ENCODE measurements at places on chromosomes 4 and X.
A peak's percentile ranks its signal among the peaks of the same experiment; 100 is the strongest.

GRCh38 chr4:164428561-164428960 is 325.4 kb upstream of the SMIM31 start:
- DNase-seq = no peak

GRCh38 chr4:75696071-75696470 is 22.9 kb upstream of the G3BP2 start:
- no peak for DNase-seq

DNA sequence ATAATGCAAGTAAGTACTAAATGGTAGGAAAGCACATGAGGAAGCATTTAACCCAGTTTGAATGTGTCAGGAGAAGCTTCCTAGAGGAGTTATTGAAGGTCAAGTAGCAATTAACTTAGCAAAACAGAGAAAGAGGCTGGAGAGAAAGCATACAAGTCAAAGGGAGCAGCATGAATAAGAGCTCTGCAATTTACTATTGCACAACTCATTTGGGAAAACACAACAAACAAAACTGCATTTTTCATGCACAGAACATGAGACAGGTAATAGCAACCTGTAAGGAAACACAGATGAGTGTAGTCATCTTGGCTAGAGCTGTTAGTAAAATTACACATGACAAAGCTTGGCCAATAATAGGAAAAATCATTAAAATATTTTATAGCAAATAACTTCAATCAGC is 538.1 kb downstream of the PPP4R3C start:
- no peak for DNase-seq

DNA sequence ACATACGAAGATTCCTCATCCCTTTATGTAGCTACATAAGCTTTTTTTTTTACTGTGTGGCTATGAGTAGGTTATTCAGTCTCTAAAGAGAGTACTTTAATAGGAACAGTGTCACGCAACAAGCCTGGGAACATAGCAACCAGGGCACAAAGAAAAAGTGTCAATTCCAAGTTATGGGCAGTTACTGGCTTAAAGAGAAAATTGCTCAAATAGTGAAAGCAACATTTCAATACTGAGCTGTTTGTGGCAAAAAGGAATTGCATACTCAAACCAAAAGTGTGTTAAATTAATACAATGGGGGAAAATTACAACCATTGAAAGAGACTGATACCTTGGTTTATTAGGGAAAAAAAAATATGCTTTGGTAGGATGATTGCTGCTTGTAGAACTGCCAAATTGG is 41.2 kb upstream of the ENOX2 start:
- no peak for DNase-seq

GRCh38 chr4:124505211-124505610 is 207.3 kb downstream of the ANKRD50 start:
- no peak for DNase-seq

DNA sequence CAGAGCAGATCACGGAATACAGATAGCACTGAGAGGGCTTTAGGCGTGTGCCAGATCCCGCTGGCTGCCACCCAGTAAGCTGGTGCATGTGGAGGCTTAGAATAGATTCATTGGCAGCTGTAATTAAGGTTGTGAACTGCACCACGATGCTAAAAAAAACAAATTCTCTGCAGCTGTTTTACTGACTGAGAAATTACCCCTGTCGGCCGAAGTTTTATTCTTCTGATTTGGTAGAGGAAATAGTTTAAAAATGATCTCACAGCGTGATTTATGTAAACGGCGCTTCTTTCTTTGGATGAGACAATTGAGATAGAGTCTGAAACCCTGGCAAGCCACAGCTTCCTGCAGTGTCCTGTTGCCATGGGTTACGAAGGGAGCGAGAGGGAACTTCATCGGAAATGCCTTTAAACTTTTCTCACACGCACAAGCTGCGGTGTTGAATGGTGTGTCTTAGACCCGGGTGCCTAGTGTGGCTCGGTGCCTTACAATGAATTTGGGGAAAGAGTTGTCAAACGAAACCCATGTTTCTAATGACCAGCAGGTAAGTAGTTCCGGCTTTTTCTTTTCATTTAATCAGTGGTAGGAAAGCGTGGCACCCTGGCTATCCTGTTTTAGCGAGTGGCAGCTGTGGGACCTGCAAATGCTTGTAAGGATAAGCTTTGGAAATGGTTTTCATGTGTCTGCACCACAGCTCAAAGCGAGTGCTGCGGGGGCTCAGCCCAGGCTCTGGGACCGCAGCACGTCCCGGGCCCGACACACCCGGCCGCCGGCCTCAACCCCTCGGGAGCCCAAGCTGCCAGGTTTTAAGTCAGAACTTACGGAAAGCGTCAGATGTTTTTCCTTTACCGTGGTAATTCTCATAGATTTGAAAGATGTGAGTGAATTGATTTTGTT is 71.7 kb upstream of the HGFAC start:
- peak; percentile 15 for DNase-seq

DNA sequence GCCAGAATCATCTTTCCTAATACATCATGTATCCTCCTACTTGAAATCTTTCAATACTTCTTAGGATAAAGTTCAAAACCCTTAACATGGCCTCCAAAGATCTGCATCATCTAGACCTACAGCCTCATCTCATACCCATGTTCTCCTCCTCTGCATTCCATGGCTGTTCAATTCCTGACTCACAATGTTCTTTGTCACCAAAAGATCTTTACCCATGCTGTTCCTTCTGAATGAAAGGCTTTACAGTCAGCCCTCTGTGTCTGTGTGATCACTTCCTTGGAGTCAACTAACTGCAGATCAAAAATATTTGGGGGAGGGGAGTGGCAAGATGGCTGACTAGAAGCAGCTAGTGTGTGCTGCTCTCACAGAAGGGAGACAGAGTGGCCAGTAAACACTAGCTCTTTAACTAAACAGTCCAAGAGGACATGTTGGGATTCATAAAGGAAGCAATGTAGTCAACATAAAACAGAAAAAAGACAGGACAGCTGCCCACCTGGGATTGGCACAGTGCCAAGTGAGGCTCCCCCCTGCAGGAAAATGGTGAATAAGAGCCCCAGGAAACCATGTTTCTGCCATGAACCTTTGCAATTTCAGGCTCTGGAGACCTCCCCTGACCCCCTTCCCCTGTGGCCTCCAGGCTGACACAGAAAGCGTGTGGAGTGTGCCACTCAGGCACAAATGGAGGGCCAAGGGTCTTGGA is 31.9 kb downstream of the CBR4 start:
- DNase-seq = no peak

- DNase-seq = peak; percentile 20
These were observed 202.6 kb downstream of the PCDH19 start for GRCh38 chrX:100207331-100208024.

DNA sequence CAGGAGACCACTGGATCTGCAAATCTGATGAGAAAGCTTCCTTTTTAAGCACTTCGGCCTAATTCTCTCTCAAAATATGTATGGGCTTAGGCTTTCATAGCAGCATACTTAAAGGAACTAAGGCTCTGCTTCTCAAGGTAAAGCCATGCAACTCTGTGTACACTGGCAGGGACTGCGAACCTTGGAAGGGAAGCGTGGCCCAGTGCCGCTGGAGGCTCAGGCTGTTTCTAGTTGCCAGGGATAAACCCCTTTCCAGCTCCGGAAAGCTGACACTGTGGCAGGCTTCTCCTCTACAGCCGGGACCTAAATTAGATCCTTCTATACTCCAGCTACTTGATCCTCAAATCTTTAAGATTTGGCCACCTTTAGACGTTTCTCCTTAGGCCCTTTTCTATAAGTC is 1091.3 kb upstream of the TENM3 start:
- no peak for DNase-seq

DNA sequence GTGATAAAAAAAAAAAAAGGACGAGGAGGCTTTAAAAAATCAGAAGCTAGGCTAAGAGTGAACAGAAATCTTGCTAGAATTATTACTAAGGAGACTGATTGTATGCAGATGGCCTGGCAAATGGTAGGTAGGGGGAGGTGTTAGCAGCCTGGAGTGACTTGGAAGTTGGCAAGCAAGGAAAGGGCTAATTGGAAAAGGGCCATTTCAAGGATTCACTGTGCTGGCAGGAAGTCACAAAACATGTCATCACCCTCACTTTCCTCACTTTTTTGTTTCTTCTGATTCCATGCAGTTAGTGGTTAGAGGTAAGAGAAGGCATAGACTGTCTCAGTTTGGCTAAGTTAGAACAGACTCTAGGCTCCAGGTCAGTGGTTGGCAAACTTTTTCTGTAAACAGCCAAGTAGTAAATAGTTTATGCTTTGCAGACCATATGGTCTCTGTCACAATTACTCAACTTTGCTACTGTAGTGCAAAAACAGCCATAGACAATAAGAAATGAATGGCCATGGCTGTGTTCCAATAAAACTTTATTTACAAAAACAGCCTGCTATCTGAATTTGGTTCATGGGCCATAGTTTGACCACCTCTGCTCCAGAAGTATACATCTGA is 646.5 kb upstream of the ACTRT1 start:
- no peak for DNase-seq

DNA sequence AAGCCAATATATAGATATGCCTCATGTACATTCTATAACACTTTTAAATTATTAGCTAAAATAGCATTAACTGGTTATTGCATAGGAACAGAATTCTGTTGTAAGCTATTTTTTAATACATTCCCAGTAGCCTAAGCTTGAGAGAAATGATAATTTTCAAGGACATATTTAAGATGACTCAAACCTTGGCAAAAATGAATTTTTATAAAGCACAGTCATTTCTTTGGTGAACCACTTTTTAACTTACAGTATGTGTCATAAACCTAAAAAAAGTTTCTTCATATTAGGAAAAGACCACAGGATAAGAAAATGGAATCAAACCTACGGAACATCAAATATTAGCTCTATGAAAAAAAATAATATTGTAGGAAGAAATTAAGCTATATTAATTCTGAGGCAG is 986.3 kb downstream of the STIM2 start:
- no peak for DNase-seq

DNA sequence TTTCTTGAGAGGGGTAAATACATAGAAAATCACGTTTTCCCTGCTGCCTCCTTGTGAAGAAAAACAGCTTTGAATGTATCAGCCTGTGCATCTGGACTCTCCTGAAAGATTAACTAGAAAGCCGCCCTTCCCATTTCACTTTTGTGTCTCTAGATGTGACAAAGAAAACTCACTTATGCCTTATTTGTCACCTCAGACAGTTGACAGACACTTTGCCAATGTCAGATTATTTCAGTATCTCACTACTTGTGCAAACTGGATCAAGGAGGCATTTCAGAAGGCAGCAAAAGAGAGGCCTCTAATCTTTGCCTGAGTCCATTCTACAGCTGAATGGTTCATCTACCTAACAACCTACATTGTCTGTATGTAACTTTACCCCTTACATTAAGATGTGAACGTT is 754.9 kb downstream of the RPA4 start:
- no peak for DNase-seq

DNA sequence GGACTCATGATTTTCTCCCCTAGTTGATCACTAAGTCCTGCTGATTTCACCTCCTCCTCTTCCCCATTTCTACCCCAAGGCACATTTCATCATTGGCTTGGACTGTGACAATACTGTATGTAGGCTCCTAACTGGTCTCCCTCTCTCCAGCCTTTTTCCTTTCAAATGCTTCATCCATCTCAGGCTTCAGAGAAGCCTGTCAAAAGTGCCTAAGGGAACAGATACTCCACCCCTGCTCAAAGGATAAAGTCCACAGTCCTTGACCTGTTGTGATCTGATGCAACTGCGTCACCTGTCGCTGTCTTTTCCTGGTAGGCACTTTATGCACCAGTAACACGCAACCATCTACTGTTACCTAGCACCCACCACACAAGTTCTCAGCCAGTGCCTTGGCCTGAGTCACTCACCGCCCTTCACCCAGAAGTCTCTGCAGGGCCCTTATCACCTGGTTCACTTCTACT is 12.8 kb downstream of the SCARB2 start:
- DNase-seq = peak; percentile 15

- peak; percentile 73 for DNase-seq
These were observed 644.1 kb upstream of the AGA start for GRCh38 chr4:178086320-178086719.

DNA sequence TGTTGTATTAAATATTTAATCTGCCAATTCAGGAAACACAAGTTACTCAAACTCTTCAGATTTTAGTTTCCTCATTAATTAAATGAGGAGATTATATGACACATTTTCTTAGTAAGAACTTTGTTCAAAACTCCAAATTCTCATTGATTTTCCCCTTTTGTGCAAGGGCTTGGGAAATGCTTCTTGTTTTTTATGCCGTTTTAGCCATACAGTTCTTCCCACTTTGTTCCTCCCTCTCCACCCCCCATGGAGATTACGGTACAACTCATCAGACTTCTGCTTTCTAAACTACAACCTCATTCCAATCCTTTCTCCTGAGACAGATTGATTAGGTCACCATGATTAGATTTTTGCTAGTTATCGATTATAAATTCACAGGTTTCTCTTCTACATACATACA is 10.9 kb upstream of the BBS7 start:
- DNase-seq = peak; percentile 43

DNA sequence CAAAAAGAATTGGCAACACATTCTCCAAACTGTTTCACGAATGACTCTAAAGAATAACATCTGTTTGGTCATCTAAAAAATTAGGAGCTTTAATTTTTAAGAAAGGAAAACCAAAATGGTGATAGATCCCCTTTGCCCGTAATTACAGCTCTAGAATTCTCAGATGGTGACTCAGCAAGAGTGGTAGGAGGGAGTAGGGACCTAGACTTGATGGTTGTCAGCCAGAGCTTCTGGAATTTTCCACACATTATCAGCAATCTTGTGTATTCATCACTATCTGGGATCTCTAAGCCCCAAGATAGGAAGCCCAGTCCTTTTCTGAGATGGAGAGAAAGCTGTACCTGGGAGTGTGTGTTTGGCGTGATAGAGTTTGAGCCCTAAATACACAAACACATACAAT is 103.9 kb upstream of the RAB40AL start:
- DNase-seq = no peak

DNA sequence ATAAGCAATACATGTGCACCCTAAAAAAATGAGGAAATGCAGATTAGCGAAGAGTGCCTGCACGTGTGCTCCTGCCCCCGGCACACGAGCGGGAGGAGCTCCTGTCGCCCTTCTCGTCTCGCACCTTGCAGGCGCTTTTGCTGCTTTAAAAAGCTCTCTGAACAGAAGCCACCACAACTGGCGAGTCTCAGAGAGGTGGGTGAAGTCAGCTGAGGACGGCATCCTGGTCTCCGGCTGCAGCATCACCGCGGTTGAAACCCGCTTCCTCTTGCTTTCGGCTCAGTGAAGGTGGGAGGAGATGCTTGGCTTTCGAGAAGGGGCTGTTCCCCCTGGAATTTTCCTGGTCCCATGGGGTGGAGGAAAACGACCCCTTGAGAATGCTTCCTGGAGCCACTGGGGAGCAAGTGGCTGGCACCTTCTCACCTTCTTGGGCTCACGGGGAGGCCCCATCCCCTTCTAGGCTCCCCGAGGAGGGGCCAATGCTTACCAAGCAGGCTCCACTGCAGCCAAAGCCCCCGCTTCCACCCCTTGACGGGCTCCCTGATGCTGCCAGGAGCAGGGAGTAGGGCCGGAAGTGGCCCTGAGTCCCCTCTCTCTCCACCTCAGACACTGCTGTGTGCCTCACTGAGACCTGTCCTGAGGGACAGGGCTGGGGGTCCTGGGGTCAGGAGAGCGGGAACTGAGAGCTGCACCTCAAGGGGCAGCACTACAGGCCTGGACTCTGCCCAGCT is 29.2 kb upstream of the MXD4 start:
- no peak for DNase-seq

DNA sequence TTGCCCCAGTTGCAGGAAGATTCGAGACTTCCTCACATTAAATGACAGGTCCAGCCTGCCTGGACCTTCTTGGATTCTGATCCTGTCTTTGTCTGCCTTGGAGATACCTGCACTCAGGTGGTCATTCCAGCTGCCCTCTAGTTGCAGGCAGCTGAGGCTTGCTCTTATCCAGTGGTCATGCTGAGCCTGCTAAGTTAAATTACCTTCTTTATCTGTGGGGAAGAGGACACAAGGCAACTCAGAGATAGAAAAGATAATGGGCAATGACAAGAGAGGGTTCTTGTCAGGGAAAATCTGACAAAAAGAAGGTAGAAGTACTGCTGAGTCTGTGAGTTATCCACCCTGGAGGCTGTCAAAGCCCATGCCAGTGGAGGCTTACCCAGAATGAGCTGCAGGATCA is 401.4 kb downstream of the MID1IP1 start:
- no peak for DNase-seq

Data from OCI-M1 (cell line).